ENCODE measurements at places on chromosomes 1 and 21.
A peak's percentile ranks its signal among the peaks of the same experiment; 100 is the strongest.

DNA sequence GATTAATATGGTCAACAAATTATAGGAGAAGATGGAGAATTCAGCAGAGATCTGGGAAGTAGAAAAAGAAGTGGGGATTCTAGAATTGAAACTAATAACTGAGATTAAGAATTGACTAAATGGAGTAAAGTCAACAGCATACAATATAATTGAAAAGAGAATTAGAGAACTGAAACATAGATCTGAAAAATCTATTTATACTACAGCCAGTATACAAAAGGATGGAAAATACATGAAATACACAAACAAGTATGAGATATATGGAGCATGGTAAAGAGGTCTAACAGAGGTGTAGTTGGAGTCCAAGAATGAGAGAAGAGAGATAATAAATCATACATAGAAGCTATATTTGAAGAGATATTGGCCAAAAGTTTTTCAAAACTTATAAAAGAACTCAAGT, 235.2 kb downstream of the FGGY start:
- DNase-seq: no peak

DNA sequence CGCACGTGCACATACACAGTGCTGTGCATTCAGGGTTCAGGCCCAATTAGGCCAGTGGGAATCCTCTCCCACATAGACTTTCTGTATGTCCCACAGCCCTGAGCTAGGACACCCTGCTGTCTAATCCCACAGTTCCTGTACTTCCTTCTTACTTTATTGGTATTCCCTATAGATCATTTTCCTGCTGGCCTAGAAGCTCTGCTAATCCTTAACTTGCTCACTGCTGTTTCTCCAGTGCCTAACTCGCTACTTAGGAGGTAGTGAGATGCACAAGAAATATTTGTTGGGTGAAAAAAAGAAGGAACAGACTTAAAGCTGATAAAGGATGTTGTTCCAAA, 34.1 kb upstream of the FHAD1 start:
- no peak for DNase-seq

DNA sequence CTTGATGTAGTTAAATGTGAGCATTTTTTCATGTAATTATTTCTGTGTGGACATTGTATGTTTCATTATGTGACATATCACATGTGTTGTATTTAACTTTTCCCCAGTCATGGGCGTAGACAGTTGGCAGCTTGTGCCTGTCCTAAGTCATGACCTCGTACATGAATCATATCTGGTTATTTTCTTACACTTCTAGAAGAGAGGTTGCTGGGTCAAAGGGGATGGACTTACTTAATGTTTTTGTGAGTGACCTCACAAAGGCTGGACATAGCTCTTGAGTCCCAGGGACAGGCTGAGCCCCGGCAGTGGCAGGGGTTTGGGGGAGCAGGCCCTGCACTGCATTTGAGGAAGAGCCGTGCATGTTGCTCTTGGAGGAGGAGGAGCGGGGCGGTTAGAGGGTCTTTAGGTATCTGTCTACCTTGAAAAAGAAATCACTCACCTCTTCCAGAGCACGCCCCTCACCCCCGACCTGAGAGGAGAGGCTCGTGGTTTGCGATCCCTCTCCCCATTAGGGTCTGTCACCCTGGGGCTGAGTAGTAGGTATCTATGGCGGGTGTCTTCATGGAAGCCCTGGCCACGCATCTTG, 16.4 kb downstream of the IFNGR2 start:
- peak; percentile 75 for DNase-seq

DNA sequence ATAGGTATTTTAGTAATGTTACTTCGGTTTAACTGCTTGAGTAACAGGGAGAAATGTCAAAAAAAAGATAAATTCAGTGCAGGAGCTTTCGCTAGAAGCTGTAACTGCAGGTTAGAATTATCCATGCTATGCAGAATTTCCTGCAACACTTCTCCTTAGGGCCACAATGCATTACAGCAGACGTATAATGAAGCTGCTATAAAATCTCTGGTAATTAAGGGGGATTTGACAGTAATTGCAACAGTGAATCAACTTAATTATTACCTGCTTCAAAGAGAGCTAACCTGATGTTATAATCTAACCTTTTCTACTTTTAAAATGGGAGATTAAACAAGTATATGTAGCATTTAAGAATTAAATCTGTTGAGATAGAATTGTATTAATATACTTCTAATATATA, 92.6 kb downstream of the ATG4C start:
- no peak for DNase-seq

- no peak for DNase-seq
These were observed 65.0 kb downstream of the WDR64 start for GRCh38 chr1:241716915-241717656.

- no peak for DNase-seq
These were observed 2.2 kb upstream of the KRTAP10-6 start for GRCh38 chr21:44594406-44594916.

- DNase-seq: no peak
These were observed 16.7 kb downstream of the INAVA start for GRCh38 chr1:200911361-200911760.

Measured in H54 (cell line).